NCI-H1092 (cell line): ENCODE measurements at places on chromosomes 6 and 20.
A peak's percentile ranks its signal among the peaks of the same experiment; 100 is the strongest.

GRCh38 chr6:163397326-163397725, 17.2 kb upstream of the QKI start:
- no peak for DNase-seq

DNA sequence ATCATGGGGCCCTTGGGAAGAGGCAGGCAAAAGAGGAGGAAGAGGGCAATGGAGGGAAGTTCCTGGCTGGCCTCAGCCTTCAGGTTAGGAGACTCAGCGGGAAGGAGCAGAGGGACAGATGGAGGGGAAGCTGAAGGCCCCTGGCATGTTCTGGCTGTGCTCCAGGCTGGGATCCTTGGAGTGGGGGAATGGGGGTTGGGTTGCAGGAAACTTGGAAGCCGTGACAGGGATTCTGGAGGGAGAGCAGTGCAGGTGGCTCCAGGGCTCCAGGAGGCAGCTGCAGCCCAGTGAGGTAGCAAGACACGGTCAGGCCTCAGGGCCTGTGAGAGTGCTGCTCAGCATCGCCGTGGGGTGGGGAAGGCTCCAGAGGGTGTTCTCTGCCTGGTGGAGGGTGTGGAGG, 64.6 kb upstream of the SCP2D1 start:
- no peak for DNase-seq

DNA sequence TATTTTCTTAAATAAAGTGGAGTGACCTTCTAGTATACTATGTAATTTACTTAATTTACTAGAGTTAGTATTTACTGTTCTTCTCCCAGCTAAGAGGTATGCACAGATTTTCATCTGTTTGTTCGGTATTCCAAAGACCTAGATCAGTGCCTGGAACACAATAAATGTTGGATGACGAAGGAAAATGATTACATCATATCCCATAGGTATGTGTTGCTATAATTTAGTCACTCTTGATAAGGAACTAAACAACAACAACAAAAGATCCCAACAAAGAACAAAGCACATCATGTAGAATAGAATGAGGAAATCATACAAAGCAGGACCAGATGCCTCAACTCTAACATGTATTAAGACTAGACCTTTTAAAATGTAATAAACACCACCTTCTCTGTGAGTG, 89.6 kb upstream of the ADGRF1 start:
- no peak for DNase-seq

DNA sequence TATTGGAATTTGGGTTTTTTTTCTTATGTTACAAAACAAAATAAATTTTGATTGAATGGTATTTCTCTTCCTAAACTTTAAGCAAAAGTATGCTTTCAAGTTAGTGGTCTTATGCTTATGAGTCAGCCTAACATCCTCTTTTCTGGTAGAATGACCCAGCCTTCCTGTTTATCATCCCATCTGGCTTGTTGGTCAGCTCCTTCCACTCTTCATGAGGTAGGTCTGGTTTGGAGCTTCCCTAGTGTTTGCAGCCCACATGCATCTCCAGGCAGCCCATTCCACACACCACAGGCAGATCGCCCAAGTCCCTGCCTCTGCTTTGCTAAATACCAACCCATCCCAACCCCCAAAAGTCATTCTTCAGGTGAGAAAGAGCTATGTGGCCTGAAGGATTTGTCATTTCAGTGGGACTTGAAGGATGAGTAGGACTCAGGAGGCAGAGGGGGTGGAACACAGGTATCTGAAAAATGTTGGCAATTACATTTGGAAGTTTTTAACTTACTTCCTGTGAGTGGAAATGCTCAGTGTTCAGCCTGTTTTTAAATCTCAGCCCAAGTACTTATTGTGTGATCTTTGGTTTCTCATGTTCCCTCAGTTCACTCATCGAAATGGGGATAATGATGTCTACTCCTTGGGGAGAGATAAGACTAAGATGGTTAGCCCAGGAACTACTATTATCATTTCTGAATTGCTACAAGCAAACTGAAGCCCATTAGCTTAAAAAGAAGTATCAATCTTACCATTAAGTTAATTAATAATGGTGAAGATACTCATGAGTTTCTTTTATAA, 294.0 kb downstream of the ADGB start:
- no peak for DNase-seq

- DNase-seq, result no peak
Measured at GRCh38 chr6:14656649-14657048, 539.1 kb downstream of the CD83 start.

GRCh38 chr6:54018722-54019121, 92.5 kb upstream of the MLIP start:
- no peak for DNase-seq

GRCh38 chr6:27138406-27138805, 109.1 kb upstream of the PRSS16 start:
- DNase-seq, result no peak

DNA sequence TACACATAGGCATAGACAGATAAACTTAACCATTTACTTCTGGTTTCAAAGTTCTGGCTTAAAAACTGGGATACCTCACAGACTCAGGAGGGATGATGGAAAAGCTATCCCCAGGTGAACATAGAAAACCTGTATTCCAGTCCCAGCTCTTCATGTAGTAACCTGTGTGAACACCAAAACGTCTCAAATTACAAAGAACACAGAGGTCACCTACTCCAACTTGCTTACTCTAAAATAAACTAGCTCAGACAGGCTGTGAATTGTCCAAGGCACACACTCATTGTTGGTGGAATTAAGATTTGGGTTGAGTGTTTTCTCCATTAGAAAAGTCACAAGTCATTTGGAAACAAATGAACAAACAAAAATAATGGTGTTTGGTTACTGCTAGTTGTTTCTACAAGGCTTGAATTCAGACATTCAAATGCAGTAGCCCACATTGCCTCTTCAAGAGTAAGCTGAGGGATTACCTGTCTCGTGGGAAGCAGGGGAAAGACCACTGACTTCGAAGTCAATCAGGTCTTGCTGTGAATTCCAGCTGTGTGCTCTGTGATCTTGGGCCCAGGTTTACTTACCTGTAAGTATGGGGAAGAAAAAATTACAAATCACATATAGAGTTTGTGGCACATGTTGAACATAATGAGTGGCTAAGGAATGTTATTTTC, 48.2 kb upstream of the LRRC1 start:
- DNase-seq, result no peak

- no peak for DNase-seq
Measured at GRCh38 chr6:25564943-25565342, 87.1 kb upstream of the SCGN start.

DNA sequence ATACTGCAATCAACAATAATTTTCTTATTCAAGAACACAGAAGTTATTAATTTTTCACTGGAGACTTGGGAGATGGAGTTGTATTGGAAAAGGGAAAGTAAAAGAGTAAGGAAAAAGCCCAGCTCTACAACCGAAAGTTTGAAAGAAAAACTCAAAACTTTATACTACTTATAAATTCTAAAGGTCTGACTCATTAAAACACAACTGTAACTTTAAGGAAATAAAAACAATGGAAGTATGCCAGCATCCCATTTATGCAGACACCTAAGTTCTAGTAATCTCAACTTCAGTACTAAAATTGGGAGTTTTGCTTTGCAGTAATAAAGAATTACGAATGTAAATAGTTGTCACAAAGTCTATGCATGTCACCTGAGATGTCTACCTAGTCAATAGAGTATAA, 80.6 kb downstream of the IRAK1BP1 start:
- no peak for DNase-seq

DNA sequence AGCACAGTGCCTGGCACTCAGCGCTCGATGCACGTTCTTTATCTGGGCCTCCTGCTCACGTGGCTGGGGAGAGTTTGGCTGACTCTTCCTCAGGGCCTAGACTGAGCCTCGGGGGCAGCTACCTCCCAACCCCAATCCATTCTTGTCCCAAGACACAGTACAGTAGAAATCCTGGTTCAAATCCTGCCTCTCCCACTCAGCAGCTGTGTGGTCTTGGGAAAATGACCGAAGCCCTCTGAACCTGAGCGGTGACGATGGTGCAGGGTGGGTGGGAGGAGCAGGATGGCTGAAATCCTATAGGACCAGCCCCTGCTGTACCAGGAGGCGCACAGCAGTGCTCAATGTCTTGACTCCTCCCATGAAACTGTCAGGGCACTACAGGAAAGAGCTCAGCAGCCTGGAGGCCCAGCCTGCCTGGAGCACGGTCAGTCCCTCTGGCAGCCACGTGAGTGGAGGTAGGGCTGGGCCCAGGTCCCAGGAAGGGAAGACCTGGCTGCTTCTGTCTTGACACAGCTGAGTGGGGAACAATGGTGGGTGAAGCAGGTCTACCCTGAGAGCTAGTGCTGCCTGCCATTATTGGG, 31.5 kb downstream of the PDRG1 start:
- no peak for DNase-seq

GRCh38 chr6:33634161-33634727, 13.1 kb downstream of the ITPR3 start:
- DNase-seq, result no peak

- DNase-seq, result peak; percentile 27
Measured at GRCh38 chr6:99613705-99614429, 7.2 kb downstream of the PRDM13 start.

GRCh38 chr6:33975661-33976436, 170.0 kb downstream of the GRM4 start:
- no peak for DNase-seq

GRCh38 chr20:60484316-60484715, 526.1 kb downstream of the CDH26 start:
- DNase-seq, result no peak

DNA sequence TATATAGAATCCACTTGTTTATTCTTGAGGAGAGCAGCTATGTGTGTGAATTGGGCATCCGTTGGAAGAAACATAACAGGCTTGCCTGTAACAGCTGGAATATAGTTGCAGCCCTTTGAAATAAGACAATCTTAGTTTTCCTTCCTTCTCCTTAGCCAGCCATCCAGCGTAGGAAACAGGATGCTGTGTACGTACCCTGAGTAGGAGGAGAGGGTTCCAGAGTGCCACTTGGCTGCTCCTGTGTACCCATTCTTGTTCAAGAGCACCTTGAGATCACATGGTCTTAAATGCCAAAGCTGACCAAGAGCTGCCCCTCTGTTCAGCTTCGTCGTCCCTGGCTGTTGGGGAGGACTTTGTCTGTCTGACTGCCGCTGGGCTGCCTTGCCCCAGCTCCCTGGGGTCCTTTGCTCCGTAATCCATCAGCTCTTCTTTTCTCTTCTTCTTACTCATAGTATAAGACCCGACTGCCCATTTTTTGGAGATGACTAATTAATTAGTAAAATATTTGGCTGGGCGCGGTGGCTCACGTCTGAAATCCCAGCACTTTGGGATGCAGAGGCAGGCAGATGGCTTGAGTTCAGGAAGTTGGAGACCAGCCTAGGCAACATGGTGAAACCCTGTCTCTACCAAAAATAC, 49.0 kb downstream of the RREB1 start:
- DNase-seq, result no peak

DNA sequence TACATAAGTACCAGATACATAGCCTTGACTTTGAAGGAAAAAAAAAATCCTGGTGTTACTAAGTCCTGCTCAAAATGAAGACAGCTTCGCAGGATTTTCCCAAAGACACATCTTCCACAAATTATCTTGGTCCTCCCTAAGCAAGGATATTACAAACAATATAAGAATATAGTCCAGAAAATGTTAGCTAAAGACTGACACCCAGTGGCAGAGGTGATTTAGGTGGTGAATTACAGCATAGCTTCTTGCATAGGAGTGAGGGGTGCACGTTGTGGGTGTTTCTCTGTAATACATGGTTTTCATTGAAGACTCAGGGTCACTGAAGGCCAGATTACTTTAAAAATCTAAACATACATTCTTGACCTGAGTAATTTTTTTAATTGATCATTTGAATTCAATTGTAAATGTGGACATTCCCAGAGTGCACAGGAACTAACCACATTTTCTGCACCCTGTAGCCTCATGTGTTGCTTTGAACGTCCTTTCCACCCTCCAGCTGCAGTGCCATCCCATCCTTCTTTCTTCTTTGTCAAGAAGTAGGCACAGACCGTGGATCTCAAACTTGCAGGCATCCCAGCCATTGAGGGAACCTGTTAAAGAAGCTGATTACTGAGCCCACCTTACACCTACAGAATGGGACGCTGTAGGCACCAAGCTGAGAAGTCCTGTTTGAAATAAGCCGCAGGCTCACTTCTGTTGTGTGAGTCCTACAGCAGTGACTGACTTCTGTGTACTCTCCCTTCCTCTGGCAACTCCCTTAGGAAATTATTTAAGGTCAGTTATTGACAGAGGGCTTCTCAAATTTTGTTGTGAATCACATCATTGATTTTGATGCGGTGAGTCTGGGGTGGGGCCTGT, 102.6 kb downstream of the PERP start:
- no peak for DNase-seq

DNA sequence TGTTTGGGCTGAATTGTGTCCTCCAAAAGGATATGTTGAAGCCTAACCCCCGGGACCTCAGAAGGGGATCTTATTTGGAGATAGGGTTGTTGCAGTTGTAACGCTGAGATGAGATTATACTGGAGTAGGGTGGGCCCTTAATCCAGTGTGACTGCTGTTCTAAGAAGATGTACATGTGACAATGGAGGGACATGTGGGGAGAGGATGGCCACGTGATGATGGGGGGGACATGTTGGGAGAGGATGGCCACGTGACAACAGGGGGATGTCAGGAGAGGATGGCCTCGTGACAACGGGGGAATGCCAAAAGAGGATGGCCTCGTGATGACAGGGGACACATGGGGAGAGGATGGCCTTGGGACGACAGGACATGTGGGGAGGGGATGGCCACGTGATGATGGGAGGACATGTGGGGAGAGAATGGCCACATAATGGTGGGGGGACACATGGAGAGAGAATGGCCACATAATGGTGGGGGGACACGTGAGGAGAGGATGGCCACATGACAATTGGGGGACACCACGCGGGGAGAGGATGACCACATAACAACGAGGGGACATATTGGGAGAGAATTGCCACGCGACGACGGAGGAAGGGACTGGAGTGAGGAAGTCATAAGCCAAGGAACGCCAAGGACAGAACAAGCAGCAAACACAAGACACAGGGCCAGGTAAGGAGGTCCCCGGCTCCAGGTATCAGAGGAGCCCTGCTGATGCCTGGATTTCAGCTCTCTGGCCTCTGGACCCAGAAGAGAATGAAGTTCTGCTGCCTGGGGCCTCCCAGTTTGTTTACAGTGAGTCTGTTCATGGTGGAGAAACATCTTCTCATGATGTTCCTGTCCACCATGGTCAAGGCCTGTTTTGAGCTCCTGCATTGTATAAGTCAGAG, 29.2 kb downstream of the SYNJ2 start:
- no peak for DNase-seq

- no peak for DNase-seq
Measured at GRCh38 chr6:157272372-157272771, 50.9 kb downstream of the TMEM242 start.

DNA sequence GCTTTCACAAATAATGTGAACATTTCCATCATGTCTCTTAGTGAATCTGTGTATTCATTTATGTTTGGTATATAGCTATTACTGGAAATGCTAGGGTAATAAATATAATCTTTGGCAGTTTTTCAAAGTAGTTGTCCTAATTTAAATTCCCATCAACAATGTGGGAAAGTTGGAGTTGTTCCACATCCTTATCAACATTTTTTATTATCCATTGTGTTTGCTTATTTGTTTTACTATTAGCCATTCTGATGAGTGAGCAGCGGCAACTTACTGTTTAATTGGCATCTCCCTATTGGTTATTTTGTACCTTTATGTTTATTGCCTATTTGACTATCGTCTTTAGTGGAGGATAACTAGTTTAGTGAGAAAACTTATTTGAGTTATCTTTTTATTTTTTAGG, 121.1 kb upstream of the CCN2 start:
- DNase-seq, result no peak
